ENCODE measurements at places on chromosomes 16 and 17.

DNA sequence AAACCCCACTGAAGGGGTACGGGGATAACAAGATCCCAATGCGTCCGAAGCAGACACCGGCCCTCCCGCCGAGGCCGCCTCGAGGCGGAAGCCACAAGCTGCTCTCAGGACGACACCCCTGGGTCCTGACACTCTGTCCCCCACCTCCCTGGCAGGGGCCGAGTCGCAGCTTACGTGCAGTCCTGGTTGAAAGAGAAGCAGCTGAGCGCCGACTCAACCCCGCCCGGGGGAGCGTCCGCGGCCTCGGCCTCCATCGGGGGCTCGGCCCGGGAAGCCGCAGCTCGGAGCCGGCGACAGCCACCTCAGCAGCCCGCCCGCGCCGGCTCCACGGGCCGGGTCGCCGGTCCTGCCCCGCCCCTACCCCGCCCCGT is at the start of gene WIPI1:
WIPI1 (minus strand) TSS at position 329 of the 371 bp plus-strand sequence; CDS start at position 254, 75 bp downstream.
- DNase-seq: no peak

GRCh38 chr17:50939795-50940684 is 73.9 kb upstream of the TOB1 start:
- no peak for DNase-seq

GRCh38 chr17:61635913-61636432 is 45.0 kb upstream of the NACA2 start:
- peak; percentile 21 for DNase-seq

- DNase-seq: no peak
These were observed 16.2 kb downstream of the CA4 start for GRCh38 chr17:60165971-60166370.

- DNase-seq: no peak
These were observed 435 bp downstream of the C1QTNF8 start for GRCh38 chr16:1095450-1096168.

Measured in stimulated activated CD8-positive, alpha-beta memory T cell treated with anti-CD3 and anti-CD28 coated beads, Interleukin-2, amount 100 ng/mL, for 1 hour (primary cell).